Adrenal gland (tissue), 19 donors: ENCODE measurements at places on chromosomes 5 and 9. TPM values are rescaled to one million over a fixed set of nuclear protein-coding genes. Genes with fewer than 3 reads are reported as not detected.

RELL2 gene
- 9.2 TPM for total RNA-seq

NOP16 gene
- total RNA-seq, result 6.2 TPM

C9 gene
- not detected for total RNA-seq

DMGDH gene
- 8.9 TPM for total RNA-seq

SIT1 gene
- 0.31 TPM for total RNA-seq

OTULINL gene
- total RNA-seq, result 6.6 TPM

ZBED3 gene
- 9.7 TPM for total RNA-seq

GABRA1 gene
- total RNA-seq, result not detected

SIMC1 gene
- total RNA-seq, result 40.3 TPM

PRRC2B gene
- 230 TPM for total RNA-seq

TNFSF15 gene
- total RNA-seq, result 4.3 TPM

CCDC183 gene
- 1.4 TPM for total RNA-seq

PITX1 gene
- 4.1 TPM for total RNA-seq

NSD1 gene
- 60.7 TPM for total RNA-seq

OBP2B gene
- not detected for total RNA-seq
